ENCODE measurements at places on chromosomes 1 and 21.

GRCh38 chr1:115717541-115717940, 51.0 kb downstream of the CASQ2 start:
- DNase-seq, result no peak

DNA sequence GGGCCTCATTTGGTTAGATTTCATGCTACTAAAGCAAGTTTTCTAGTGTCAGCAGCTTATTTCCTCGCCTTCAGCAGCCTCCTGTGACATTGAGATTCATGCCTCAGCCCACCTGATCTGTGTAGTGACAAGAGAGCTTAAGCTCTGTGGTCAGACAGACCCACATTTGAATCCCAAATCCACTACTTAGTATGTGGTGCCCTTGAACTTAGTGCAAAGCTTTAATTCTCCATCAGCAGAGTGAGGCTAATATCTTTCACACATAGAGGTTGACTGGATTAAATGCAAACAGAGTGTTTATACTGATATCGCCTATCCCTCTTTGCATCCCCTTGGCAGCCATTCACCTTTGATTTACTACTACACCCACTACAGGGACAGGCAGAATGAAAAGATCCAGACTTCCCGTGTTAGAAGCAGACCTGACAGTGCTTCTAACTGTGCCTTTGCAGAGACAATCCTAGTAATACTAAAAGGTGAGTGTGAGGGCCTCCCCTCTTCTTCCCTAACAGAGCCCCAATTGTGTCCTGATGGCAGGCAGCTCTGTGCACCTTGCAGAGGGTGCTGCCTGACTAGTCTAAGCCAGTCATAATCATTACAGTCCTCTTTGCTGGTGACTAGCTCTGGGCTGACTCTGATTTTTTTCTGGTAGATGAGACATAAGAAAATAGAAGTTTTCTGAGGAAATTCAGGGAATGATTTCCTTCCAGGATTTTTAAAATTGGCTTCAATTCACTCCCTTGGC, 264.0 kb downstream of the CTH start:
- DNase-seq, result no peak

DNA sequence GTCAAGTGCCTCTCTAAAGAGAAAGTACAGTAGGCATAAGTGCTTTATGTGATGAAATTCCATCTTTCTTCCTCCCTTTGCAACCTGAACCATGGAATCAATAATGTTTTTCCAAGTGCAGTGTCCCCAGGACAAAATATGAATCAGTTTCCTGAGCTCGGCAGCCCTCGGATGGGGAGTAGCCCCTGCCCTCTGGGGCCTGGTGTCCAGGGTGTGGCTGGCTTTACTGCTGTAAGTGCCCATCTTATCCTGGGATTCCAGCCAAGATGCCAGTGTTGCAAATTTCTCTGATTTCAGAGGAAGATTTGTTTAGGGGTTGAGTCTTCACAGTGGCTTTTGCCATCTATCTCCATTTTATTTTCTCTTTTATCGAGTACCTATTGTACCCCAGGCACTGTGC, 40.5 kb upstream of the SRP9 start:
- DNase-seq, result no peak

DNA sequence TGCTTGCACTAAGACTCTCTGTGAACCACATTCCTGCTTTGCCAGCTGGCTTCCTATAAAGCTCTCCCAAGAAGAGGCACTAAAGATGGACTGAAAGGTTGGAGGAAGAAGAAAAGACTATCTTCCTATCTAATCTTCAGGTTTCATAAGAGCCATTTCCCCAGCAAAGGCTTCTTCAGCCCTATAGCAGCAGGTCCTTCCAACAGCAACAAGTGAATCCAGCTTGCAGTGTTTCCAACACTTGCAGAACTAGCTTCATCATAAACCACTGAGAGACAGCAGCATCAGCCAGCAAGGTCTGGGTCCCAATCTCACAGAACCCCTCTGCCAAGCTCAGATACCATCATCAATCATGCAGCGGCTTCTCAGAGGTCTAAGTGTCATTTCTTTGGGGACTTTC, 28.1 kb downstream of the FOXJ3 start:
- DNase-seq, result no peak

GRCh38 chr1:166905136-166905535, 29.1 kb upstream of the TADA1 start:
- no peak for DNase-seq

GRCh38 chr1:64631346-64632034, 113.4 kb upstream of the RAVER2 start:
- no peak for DNase-seq

DNA sequence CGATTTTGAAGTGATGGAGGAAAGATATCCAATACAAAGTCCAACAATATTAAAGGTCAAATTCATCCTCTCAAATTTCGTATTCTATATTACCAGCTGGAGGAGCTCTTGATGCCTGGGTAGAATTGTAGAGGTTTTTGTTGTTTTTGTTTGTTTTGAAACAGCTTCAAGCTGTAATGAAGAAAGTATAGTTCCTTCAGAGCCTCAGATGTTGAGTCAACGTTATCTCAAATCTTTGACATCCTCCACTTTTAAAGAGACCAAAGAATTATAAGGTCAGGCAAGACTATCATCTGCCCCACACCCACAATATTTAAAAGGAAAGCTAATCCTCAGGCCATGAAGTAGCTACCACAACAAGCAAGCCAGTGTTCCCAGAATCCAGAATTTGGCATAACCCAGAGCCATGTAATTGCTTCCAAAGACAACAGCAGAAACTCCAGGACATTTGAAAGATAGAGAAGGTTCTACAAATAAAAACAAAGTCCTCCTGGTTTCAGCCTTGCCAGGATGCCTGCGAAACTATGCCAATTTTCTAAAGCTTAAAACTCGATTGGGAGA, 24.9 kb downstream of the VAV3 start:
- no peak for DNase-seq

DNA sequence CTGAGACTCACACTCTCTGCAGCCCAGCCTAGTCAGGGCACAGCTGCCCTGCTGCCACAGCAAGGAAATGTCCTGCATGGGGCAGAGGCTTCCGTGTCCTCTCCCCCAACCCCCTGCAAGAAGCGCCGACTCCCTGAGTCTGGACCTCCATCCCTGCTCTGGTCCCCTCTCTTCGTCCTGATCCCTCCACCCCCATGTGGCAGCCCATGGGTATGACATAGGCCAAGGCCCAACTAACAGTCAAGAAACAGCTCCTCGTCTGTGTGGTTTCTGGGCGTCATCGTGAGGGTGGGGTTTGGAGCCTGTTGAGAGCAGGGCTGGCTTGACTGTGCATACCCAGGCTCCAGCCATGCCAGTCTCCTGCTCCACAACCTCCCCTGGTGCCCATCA, 19.5 kb downstream of the FAAH start:
- no peak for DNase-seq

DNA sequence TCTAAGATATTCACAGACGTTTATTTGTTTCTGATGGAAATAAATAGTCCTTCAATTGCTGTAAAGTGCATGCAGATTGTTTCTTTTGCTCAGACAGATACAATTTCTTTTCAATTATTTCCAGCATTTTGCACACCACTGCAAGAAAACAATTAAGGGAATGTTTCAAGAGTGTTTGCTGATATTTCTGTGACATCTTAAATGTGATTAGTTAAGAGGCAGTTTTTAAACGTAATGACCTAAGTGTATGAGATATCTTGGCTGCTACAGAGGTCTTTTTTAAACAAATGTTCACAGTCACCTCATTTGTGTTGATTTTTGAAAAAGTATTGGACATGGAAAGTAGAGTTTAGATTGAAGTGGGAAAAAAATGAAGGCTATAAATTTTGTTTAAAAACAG, 262.3 kb upstream of the BRINP3 start:
- DNase-seq, result no peak

DNA sequence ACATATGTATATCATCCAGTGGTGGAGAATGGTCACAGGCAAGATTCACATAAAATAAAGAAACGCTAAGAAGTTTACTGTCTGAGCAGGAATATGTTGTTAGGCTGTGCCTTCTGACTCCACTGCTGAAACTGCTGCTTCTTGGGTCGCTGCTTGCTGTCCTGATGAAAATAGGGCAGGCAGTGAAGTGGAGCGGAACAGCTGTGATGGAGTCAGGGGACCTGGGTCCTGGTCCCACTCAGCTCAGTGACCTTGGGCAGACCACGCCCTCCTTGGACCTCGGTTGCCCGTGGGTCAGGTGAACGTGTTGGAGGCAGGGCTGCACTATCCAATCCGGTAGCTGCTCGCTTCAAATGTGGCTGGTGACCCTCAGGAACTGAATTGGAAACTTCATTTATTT, 33.4 kb upstream of the IFFO2 start:
- no peak for DNase-seq
